Stimulated activated CD8-positive, alpha-beta memory T cell treated with anti-CD3 and anti-CD28 coated beads, Interleukin-7, amount 100 ng/mL, for 4 hours (primary cell): ENCODE measurements at places on chromosomes 2 and 18.

GRCh38 chr2:33409417-33409955 lies 67.0 kb upstream of the RASGRP3 start:
- DNase-seq, result no peak

- no peak for DNase-seq
These were observed 84.6 kb downstream of the TMEM163 start for GRCh38 chr2:134634054-134634753.

DNA sequence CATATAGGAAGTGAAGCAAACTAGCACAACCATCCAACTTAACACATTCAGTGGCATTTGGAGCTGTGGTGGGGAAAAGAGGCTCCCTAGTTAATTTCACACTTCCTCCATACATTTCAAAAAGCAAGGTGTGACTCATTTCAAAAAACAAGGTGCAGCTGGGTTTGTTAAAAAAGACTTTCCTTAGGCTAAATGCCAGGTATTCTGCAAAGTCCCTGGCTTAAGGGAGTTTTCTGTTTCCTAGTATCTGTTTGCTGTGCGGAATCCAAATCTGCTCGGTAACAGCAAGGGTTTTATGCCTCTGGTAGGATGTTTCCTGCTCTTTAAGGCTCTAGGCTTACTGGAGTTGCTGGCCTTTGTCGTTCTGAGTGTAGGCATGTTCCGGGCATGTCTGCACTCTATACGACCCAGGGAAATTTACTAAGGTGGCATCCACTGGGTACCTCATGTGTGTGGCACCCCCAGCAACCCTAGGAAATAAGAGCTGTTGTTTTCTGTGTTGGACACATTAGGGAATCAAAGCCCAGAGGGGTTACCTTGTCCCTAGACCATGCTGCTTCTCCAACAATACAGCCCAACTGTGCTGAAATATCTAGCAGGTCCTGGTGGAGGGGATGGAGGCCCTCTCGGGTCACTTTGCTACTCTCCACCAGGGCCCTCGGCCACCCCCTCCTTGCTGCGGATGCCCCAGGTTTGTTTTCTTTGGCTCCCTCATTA lies 634 bp upstream of the MSGN1 start:
- no peak for DNase-seq

- DNase-seq, result no peak
These were observed 72.4 kb upstream of the NPAS2 start for GRCh38 chr2:100747551-100747950.

- no peak for DNase-seq
These were observed 49.0 kb downstream of the FAM168B start for GRCh38 chr2:131044075-131044756.
